NCI-H1417 (cell line): ENCODE measurements at places on chromosomes 3 and 15.

- DNase-seq, result no peak
Observed at GRCh38 chr3:37014620-37015019, 21.3 kb downstream of the MLH1 start.

GRCh38 chr3:159619341-159619885, 369.2 kb upstream of the IL12A start:
- peak; percentile 38 for DNase-seq

DNA sequence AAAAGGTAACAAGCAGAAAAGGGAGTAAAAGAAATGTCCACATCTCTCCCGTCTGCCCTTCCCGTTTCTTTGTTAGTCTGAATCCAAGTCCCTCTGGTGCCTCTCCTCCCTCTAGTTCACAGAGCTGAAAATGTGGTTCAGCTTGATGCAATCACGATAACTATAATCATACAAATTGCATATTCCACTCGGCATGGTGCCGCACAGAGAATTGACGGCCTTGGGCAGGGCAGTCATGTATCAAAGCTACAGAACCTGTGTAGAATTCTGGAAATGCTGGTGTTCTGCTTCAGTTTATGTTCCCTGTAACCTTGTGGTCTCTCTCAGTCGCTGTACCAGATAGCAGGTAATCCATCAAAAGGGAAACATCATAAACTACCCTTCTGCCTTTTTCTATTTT, 562.9 kb upstream of the CBLB start:
- DNase-seq, result no peak

GRCh38 chr15:70319466-70319865, 221.7 kb upstream of the TLE3 start:
- no peak for DNase-seq

DNA sequence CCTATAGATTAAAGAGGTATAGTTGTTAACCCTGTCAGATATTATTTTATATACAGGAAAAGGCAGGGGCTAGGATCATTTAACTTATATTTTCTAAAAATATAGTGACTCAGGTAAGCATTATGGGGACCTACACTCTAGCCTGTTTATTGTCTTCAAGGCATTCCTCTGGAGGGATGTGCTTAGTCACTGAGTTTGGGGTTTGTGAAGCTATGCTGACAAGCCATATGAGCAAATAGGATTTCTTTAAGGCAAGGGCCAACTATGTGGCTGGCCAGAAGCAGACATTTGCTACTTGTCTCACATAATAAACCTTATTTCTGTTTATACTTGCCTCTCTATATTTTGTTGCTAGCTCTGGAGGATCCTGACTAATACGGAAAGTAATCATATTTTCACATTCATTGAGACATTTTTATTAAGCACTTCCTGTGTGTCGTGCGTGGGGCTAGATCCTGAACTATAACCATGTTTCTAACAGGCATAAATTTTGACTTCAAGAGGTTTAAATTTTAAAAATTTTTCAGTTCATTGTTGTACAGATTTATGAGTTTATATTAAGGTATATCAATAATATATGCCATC, 153.4 kb downstream of the OTOL1 start:
- DNase-seq, result no peak
